CD4-positive, alpha-beta T cell treated with Interleukin-2 at 100 ng/mL for 4 hours (primary cell): ENCODE measurements at places on chromosomes 2 and 18.

DNA sequence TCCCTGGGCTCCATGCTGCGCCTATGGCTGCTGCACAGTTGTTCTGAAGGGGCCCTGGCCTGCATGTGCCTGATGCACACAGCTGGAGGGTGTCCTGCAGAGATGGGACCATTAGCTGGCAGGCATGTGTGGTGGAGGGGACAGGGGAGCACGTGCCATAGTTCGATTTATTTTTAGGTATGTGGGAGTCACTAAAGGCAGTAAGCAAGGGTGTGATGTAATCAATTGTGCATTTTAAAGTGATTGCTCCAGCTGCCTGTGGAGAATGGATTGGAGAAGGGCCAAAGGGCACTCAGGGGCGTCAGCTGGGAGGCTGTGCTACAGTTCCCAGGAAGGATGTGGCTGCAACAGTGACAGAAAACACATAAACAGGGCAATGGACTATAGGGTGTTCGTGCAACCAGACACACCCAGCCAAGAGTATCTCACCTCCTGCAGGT is 205.1 kb downstream of the ARL4C start:
- peak; percentile 59 for DNase-seq

- DNase-seq, result no peak
These were observed 99.5 kb upstream of the MAP3K20 start for GRCh38 chr2:172976116-172976515.

DNA sequence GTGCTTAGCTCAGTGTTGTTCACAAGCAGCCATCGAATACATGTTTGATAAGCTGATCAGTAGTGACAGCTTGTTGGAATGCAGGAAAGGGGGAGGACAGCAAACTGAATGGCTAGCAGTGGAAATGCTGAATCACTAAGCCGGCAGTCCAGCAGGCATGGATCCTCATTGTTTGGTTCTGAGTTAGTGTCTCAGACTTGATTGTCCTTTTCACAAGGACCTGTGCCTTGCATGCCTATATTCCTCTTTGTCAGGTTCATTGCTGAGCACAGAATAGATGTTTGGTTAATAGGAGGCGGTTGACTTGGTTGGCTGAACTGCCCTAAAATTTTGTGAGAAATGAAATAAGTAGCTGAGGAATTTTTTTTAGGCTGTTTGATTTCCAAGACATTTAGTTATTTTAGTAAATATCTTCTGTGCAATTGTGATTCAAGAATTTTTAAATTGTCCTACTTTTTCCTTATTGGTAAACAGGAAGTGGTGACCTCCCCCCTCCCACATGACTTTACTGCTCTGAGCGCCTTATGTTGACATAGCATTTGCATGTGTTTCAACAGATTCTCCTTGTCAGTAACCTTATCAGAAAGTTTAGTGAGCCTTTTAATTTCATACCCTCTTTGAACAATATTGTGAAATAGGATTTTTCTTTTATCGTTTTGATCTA is 21.4 kb upstream of the STON1 start:
- DNase-seq, result no peak

GRCh38 chr2:148586522-148587128 is 57.9 kb upstream of the EPC2 start:
- DNase-seq, result no peak

DNA sequence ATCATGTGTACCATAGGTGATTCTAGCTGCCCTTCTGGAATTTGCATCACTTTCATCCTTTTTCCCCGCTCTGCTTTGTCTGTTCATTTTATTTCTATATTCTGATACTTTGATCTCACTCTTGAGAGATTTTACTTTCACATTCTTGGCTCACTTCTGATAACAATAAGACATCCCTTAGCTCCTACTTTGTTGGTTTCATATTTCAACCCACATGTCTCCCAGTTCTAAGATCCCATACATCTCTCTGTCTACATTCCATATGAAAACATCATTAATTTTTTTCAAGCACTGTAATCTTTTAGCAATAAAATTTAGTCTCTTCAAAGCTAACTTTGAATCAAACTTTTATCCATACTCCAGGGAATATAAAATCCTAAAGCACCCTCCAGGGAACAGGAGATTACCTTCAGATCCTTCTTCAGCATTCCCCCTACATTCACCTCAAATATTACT is 75.6 kb downstream of the COL3A1 start:
- DNase-seq, result no peak

DNA sequence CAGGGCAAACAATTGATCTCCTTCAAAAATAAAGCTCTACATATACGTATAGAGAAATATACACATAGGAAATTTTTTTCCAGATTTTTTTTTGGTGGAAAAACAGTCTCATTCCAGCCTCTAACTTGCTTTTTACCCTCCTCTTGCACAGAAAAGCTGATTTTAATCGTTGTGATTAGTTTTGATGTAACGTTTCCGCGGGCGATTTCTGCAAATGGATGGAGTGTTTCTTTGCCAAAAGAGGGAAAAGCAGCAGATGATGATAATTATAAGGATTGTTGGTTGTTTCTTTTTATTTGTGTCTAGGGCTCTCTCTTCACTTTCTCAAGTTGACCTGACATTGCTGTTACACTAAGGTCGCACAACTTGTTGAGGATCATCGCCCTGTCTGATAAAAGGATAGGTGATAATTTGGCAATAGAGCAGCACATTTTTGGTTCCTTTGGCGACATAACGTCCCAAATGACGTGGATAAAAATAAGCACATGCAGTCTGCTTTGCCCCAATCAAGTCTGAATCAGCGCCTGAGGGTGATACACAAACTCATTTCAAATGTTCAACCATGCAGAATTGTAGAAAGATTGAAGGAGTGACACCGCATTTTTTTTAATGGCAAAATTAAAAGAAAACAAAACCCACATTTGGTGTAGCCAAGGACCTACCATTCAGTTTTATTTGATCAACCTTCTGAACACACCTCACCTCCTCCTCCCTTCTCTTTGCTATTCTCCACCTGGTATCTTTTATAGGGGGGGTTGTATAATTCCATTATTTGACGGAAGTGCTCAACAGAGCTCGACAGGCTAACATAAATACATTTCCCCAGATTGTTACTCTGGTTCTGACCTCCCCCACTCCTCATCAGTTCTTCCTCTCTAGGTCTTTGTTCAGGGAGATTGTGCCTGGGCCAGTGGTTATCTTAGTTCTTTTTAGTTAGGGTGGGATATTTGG is 109.6 kb upstream of the KCTD1 start:
- no peak for DNase-seq

- no peak for DNase-seq
These were observed 8.1 kb downstream of the KYNU start for GRCh38 chr2:142885543-142885942.

DNA sequence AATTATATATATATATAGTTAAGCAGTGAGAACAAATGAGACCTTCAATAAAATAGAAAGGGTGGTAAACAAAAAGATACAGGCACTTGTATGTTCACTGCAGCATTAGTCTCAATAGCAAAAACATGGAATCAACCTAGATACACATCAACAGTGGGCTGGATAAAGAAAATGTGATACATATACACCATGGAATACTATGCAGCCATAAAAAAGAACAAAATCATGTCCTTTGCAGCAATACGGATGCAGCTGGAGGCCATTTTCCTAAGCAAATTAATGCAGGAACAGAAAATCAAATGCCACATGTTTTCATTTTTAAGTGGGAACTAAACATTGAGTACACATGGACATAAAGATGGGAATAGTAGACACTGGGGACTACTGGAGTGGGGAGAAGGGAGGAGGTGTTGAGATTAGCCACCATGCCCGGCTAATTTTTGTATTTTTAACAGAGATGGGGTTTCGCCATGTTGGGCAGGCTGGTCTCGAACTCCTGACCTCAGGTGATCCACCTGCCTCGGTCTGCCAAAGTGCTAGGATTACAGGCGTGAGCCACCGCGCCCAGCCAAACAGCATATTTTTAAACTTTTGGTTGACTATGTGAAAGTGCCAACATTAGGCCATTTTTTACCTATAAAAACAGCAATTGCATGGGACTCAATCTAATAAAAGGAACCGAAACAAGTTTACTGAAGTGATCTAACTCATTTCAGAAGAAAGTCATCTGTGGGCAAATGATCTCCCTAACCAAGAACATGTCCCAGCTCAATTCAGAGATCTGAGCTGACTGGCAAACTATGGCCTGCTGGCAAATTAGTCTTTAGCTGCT is 23.7 kb downstream of the ICA1L start:
- DNase-seq, result no peak

- DNase-seq, result no peak
These were observed 26.4 kb upstream of the EFHD1 start for GRCh38 chr2:232607011-232607410.

- DNase-seq, result no peak
These were observed 12.5 kb downstream of the RASGRP3 start for GRCh38 chr2:33488715-33489540.

- no peak for DNase-seq
These were observed 309.5 kb upstream of the CCDC68 start for GRCh38 chr18:55268628-55269275.

- DNase-seq, result peak; percentile 33
These were observed 54.0 kb upstream of the GPR75 start for GRCh38 chr2:53913721-53914120.

- DNase-seq, result no peak
These were observed 56.8 kb upstream of the TTN start for GRCh38 chr2:178863856-178864620.

DNA sequence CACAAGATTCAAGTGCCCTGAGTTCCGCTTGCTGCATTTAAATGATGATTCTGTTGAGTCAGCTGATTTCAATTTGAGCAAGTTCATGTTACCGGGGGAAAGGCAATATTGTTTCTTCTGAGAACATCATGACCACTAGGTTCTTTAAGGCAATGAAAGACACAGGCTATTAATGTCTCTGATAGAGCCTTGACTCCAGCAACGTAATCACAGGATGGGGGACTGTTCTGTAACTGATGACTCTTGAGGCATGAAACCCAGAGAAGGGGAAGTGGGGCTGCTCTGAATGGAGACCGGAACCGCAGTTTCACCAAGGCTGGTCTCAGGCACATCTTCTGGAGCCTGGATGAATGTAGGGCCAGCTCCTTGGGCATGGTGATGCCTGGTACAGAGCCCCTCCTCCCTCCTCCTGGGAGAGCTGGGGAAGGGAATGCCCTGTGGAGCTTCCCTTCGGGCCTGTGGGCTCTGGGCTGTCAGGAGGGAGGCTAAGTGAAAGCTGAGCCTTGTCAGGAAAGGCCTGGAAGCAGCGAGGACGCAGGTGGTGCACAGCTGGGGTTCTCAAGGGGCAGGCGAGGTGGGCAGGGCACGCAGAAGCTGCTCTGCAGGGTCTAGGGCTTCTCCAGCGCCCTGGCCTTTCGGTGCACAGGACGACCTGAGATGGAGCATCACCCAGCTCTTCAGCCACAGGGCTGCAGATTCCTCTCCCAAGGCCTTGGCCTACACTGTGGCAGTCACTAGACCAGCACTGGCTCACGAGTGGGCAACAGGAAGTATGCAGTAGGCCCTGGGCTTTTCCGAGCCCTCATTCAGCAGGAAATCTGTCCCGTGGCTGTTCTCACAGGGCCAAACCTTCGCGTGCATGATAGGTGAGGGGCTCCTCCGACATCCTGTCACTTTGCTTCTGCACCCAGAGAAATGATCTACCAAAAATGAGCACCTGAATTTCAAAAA is 36.6 kb upstream of the PRLH start:
- no peak for DNase-seq

GRCh38 chr2:224136396-224136795 is 97.3 kb upstream of the SERPINE2 start:
- DNase-seq, result no peak
